Skin of body (tissue), 3 donors: ENCODE measurements at places on chromosomes 1 and 21. TPM values are rescaled to one million over a fixed set of nuclear protein-coding genes. Genes with fewer than 3 reads are reported as not detected.

FALEC gene
- total RNA-seq, result not detected

NPL gene
- total RNA-seq, result 48.0 TPM

SHE gene
- 5.4 TPM for total RNA-seq

CFAP74 gene
- total RNA-seq, result 0.49 TPM
